ENCODE measurements at places on chromosomes 12 and 14. TPM values are rescaled to one million over a fixed set of nuclear protein-coding genes. Genes with fewer than 3 reads are reported as not detected.

GRCh38 chr12:102888511-102888910, 28.5 kb downstream of the PAH start:
- H3K27ac ChIP-seq: no peak overlapping the region
- no peak for DNase-seq

DNA sequence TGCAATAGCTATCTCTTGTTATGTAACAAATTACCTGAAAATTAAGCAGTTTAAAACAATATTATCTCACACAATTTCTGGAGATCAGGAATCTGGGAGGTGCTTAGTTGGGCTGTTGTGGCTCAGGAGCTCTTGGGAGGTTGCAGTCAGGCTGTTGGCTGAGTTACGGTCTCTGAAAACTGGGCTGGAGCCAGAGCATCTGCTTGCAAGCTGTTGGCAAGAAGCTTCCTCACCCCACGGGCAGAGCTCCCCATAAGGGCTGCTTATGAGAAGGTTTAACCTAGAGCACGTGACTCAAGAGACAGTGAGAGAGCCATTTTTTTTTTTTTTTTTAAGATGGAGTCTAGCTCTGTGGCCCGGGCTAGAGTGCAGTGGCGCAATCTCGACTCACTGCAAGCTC, 346.8 kb downstream of the ATP23 start:
- no peak for DNase-seq
- H3K27me3 ChIP-seq: no peaks in the 10 kb centered on the region
- no peaks in the 10 kb centered on the region for H3K4me1 ChIP-seq
- no peaks in the 10 kb centered on the region for H3K36me3 ChIP-seq
- H3K4me3 ChIP-seq: no peak overlapping the region
- H3K27ac ChIP-seq: no peak overlapping the region

POTEM gene
- total RNA-seq: not detected

PAWR gene
- 0.82 TPM for total RNA-seq

VRTN gene
- 0.09 TPM for total RNA-seq

SPX gene
- 0.11 TPM for total RNA-seq

COCH gene
- total RNA-seq: 65.7 TPM

PHETA1 gene
- 12.4 TPM for total RNA-seq

- H3K27ac ChIP-seq: no peak overlapping the region
- no peak for DNase-seq
- no peaks in the 10 kb centered on the region for H3K27me3 ChIP-seq
- H3K36me3 ChIP-seq: peaks cover 34% of the 10 kb centered on the region
- no peak overlapping the region for H3K4me3 ChIP-seq
- H3K4me1 ChIP-seq: no peaks in the 10 kb centered on the region
Measured at GRCh38 chr14:77562681-77563080, 53.8 kb downstream of the SPTLC2 start.

- peak within 1 kb of the TSS; percentile 91 for H3K27ac ChIP-seq
Measured at GRCh38 chr12:49094160-49094974, at the start of gene DHH. DHH (minus strand) TSS chr12:49094801; CDS start chr12:49094512, 289 bp downstream.

Data from K562 (cell line).